ENCODE measurements at places on chromosomes 4 and X. TPM values are rescaled to one million over a fixed set of nuclear protein-coding genes. Genes with fewer than 3 reads are reported as not detected.

CXCL6 gene
- total RNA-seq: 58.5 TPM

PDZD11 gene
- total RNA-seq: 25.3 TPM

SSX2 gene
- not detected for total RNA-seq

LINC00632 gene
- 18.0 TPM for total RNA-seq

INPP4B gene
- 24.0 TPM for total RNA-seq

NXF2 gene
- total RNA-seq: not detected

HNRNPDL gene
- 204 TPM for total RNA-seq

GAGE12H gene
- total RNA-seq: not detected

TMPRSS11E gene
- total RNA-seq: not detected

HPSE gene
- total RNA-seq: 13.1 TPM

- no peak for DNase-seq
These were observed 20.5 kb downstream of the HADH start for GRCh38 chr4:108010167-108010566.

- DNase-seq: no peak
These were observed 37.0 kb upstream of the UGT8 start for GRCh38 chr4:114561590-114561989.

DNA sequence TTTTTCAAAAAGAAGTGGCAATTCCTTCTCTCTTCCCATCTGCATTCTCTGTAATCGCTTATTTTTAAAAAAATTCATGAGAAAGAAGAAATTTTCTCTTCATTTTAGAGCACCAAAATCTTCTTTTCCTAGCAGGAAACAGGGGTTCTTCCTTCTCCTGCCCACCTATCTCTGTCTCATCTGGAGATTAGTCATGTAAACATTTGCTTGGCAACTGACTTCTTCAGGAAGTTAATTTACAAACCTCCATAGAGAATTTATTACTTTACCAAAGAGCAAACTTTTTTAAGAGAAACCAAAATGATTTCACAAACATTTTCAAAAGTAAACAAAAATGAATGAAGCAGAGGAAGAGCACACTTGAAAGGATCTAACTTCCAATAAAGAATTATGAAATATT, 13.5 kb downstream of the TTC29 start:
- DNase-seq: no peak

- DNase-seq: no peak
These were observed 434.6 kb upstream of the GNPDA2 start for GRCh38 chr4:45160951-45161350.

DNA sequence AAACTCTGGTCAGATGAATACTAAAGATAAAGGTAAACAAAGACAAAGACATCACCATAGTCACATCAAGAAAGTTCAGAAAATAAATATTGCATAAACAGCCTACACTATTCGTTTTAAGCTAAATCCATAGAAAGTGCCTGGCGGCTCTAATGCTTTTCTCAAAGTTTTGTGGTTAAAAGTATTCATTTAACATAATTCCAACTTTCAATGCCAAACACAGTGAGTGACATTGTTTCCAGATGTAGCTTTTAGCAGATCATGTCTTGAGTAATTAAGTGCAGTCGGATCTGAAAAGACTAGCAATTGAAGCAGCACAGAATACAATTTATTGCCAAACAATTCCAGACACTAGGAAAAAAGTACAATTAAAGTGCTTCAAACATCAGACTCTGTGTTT, 287.1 kb upstream of the ADGRL3 start:
- DNase-seq: no peak

- DNase-seq: no peak
These were observed 433.6 kb downstream of the MAGEB5 start for GRCh38 chrX:26649534-26649933.

GRCh38 chr4:7956270-7956808, 16.7 kb upstream of the AFAP1 start:
- peak; percentile 82 for DNase-seq

DNA sequence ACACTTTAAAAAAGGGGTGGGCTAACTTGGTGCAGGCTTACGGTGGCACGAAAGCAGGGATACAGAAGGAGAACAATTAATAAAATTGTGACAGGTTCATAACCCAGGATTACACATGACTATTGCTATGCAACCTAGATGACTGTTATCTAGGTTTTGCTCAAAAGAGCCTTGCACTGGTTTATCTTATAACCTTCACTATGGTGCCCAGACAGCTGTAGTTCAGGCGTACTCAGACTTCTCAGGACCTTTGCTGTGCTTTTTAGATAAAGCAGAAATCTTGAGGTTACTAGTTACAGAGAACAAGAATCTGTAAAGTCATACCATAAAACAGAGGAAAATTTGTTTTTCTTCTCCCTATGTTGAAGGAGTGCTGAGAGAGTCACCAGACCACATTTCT, 44.4 kb downstream of the UGT2A3 start:
- DNase-seq: no peak

DNA sequence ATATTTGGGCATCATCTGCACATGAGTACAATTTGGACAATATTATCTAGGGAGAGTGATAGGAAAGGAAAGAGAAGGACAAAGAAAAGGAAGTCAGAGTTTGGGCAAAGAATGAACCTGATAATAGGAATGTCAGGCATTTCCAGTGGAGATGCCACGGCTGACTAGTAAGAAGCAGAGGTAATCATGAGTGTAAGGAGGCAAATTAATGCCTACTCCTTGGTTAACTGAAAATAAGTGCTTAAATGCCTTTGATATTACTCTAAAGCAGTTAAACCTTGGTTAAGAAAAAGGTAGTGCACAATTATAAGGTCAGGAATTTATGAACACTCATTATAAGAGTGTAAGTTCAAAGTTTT, 99.2 kb upstream of the DDIT4L start:
- no peak for DNase-seq

DNA sequence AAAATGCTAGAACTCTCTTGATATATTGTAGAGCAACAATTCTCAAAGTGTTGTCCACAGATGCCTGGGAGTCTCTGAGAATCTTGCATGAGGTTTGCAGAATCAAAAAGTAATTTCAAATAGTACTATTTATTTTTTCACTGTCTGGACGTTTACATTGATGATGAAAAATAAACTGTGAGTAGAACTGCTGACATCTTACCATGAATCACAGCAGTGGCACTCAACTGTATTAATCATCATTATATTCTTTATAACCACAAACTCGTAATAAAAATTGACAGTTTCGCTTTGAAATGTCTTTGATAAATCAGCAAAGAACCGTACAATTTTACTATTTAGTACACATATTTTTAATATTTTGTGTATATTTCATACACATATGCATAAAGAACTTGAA, 94.5 kb downstream of the NAF1 start:
- DNase-seq: no peak

DNA sequence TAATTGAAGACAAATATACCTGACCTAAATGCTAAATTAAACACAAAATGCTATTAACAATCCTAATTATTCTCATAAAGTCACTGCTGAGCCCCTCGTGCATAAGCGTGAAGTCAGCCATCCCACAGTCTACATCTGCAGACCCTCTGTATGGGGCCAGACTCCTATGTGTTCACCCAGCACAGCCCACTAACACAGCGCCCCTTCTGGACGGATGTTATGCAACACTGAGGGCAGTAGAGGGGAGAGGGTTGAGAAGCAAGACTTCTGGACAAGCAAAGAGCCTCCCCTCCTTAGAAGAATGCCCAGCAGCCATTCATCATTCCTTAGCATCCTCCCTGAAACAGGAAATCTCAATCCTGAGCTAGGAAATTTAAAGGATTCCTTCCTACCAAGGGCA, 7.9 kb downstream of the TRPC3 start:
- DNase-seq: no peak

GRCh38 chr4:98421111-98421510, 159.9 kb downstream of the RAP1GDS1 start:
- no peak for DNase-seq

GRCh38 chr4:60724623-60725022, 475.5 kb upstream of the ADGRL3 start:
- no peak for DNase-seq

DNA sequence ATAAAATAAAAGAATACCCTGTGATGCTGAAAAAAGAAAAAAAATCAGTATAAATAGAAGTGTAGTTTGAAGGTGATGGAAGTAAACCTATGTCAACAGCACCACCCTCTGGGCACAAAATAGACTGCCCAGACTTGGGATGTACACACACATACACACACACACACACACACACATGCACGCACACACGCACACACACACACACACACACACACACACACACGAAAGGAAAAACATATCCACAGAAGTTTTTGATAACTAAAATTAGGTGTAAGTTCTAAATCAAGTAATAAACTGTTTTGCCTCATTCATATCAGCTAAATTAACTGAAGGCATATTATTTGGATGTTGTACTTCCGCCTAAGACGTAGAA, 40.5 kb downstream of the ANXA5 start:
- DNase-seq: no peak

DNA sequence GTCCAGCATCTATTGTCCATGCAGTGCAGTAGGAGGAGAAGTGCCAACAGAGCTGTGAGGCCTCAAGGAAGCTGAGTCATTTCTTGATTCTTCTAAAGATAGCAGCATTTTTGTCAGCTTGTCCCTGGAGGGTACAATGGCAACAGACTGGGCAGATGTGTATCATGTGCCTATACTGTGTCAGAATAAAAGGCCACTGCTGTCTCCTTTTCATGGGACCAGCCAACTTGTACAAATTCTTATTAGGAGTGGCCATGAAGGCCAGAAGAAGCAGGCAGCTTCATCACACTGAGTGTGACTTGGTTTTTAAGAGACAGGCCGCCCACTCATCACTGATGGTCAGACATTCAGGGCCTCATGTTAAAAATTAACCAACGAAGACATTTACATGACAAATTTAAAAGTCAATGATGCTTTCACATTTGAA, 185.0 kb upstream of the FAM241A start:
- no peak for DNase-seq

DNA sequence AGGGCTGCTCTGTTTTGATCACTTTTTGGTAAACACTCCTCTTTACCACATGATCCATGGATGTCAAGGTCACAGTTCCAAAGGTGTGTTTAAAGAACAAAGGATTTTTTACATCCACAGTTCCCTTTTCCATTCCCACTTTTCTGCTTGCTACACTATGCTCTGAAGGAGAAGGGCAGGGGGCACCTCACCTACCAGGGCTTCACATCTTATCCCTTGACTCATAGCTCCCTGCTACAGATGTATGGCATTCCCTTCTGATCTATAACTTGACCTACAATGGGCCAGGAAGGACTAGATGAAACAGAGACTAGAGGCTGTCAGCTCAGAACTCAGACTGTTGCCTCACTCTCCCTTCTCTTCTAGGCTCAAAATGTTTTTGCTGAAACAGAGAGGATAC, 233.1 kb upstream of the RPS6KA3 start:
- DNase-seq: no peak

GRCh38 chr4:117154251-117154650, 68.9 kb upstream of the TRAM1L1 start:
- DNase-seq: no peak

DNA sequence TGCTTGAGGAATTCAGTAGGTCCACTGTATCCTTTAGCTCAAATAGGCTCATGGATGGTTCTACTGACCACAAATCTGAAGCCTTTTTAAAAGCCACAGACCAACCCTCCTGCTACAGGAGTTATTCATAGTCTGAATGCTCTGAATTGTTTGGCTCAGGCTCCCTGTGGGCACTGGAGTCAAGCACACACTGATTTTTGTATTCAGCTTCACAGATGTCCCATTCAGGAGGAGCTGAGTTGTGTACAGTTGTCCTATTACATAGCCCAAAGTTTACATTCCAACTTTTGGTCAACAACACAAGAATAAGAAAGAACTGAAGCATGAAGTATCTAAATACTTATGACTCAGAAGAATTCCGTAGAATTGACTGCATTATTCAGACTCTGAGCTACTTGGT, 243.9 kb downstream of the UNC5C start:
- DNase-seq: no peak

- DNase-seq: no peak
These were observed 355.6 kb downstream of the CBLL2 start for GRCh38 chrX:22628275-22628674.

- DNase-seq: peak; percentile 79
These were observed 29.2 kb downstream of the EFHC2 start for GRCh38 chrX:44314259-44314734.

GRCh38 chrX:39508300-39508692, 589.5 kb downstream of the BCOR start:
- no peak for DNase-seq

DNA sequence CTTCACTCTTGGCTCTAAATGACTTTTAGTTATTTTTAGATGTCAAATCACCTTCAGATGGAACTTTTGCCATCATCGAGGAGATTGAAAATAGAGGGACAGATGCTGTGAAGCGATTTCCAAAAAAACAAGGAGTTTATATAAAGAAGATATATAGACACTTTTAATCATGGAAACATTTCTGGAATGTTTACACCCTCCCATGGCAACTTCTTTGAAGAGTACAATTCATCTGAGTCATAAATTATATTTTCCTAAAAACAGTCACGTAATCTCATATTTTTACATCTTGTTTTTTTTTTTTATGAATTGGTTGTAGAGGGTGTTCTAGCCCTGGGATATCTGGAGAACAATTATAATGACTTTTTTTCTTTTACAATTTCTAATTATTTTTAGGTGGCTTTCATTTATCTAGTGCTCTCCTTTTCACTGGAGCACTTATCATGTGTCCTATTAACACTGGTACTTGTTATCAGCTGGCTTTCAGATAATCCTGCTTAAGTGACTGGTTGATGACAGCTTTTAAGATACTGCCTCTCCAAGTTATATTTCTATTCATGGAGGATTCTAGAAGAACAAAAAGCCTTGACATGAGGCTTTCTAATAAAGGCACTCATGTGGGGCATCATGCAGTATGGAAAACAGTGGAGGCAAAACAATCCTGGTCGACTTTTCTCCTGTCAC, 24.9 kb downstream of the PCDH7 start:
- DNase-seq: no peak

- DNase-seq: no peak
These were observed 96.1 kb downstream of the PPP3CA start for GRCh38 chr4:101251261-101251660.

DNA sequence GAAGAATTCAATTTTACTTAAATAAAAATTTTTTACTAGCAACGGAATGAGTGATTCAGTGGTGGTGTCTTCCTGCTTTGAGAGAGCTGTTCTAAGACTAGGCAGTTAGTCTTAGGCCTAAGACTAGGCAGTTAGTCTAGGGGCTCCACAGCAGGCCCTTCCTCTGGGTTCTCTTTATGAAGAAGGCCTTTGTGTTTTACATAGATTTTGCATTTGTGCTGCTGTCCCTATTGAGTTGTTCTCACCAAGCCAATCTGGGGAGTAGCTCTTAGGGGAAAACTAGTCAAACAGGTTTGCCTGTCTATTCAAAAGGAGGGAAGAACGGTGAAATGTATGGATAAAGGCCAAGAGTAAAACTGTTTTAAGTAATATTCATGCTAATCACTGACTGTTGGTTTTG, 7.6 kb downstream of the UGT8 start:
- DNase-seq: no peak

DNA sequence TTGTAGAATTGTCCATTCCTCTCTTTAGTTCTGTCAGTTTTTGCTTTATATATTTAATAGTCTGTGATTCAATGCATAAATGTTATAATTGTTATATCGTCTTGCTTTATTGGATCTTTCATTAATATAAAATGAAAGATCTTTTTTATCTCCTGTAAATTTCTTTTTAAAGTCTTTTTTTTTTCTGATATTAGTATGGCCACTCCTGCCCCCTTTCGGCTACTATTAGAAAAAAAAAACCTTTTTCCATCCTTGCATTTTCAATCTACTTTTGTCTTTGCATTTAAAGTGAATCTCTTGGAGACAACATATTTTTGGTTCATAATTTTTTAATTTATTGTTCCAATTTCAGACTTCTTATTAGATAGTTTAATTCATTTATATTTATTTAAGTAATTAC, 677.4 kb upstream of the NDST4 start:
- DNase-seq: no peak

Data from spleen (tissue), 13 donors.